Ovary (tissue), 10 donors: ENCODE measurements at places on chromosomes 16 and 17. TPM values are rescaled to one million over a fixed set of nuclear protein-coding genes. Genes with fewer than 3 reads are reported as not detected.

- no peak for DNase-seq
Observed at GRCh38 chr17:5794881-5795506, 210.7 kb upstream of the NLRP1 start.

GRCh38 chr16:49635591-49636581 lies 220.0 kb downstream of the ZNF423 start:
- DNase-seq = no peak

- DNase-seq = no peak
Observed at GRCh38 chr16:58366247-58367031, 25.8 kb upstream of the GINS3 start.

DNA sequence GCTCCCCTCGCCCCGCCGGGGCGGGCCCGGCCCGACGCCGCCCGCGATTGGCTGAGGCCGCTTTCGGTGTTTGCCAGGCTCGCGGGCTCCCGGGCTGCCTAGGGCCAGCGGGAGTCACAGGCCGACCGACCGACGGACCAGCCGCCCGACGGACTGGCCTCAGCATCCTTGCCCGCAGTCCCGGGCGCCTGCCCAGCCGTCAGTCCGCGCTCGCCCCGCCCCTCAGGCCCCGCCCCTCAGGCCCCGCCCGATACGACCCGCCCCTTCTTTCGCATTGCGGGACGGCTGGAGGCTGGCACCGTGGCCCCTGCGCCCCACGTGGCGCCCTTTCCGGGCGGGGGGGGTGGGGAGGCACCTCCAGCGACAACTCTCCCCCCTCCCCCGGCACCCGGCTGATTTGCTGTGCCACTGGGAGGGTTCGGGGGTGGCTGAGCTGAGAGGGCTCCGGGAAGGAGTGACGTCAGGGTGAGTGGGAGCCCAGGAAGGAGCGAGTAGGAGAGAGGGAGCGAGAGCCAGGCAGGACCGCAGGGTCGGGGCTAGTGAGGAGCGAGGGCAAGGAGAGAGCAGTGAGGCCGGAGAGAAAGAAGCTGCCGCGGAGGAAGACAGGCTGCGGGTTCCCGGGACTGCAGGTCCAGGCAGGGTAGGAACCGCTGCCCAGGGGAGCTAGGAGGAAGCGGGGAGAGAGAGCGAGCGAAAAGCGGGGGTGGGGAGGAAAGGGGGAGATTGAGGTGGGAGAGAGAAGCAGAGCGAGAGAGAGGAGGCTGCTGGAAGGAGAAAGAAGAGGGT lies at the start of gene ASPHD1:
ASPHD1 (plus strand) TSS at position 387 of the 786 bp plus-strand sequence. CDS start 484 bp downstream, outside the sequence.
- DNase-seq = peak; percentile 77

DNA sequence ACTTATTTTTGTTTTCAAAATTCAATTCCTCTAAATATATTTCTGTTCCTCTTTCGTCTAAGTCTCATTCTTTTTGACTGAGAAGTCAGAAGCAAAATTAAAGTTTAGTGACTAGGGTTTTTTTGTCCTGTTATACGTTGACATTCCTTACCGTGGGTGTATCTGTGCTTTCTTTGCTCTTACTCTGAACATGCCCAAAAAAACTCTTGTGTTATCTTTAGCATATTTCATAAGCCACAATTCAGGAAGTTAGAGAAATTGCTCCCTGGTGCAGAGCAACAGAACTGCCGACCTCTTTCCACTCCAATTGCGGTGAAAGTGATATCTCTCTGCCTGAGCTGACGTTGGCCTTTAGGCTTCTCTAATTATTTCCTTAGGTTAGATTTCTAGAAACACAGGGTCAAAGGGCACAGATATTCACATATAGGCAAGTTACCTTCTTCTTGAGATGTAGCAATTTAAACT lies 65.7 kb downstream of the CENPV start:
- DNase-seq = no peak

DNA sequence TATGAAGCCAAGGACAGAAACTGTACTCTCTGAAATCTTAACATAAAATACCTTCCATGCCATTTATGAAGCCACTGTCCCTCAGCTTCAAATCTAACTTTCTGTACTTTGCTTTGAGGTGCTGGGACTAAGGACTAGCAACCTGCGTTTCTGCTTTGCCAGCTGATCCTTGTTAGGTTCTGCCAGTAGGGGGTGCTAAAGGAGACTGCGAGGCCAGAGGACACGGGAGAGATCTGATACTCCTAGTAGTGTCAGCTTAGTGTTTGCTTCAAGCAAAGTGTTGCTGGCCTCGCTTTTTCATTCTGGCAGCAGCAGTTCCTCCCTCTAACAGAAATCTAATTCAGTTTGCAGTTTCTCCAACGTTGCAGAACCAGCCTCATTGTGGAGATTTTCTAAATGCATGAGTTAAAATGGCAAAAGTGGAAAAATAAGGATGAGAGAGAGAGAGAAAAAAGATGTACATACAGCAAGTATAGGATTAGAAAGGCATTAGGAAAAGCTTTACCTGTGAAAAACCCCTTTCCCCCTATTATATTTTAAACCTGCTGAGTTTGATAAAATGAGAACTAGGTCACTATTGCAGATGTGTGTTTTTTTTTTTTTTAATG lies 297.5 kb downstream of the CA10 start:
- no peak for DNase-seq

- no peak for DNase-seq
Observed at GRCh38 chr16:64478252-64478906, 643.5 kb downstream of the CDH11 start.

- no peak for DNase-seq
Observed at GRCh38 chr16:31141489-31142108, 6.1 kb upstream of the PRSS8 start.

GRCh38 chr16:65833171-65833871 lies 533.2 kb upstream of the CDH5 start:
- no peak for DNase-seq

GRCh38 chr17:78117027-78117981 lies 11.3 kb downstream of the TMC6 start:
- DNase-seq = no peak

DNA sequence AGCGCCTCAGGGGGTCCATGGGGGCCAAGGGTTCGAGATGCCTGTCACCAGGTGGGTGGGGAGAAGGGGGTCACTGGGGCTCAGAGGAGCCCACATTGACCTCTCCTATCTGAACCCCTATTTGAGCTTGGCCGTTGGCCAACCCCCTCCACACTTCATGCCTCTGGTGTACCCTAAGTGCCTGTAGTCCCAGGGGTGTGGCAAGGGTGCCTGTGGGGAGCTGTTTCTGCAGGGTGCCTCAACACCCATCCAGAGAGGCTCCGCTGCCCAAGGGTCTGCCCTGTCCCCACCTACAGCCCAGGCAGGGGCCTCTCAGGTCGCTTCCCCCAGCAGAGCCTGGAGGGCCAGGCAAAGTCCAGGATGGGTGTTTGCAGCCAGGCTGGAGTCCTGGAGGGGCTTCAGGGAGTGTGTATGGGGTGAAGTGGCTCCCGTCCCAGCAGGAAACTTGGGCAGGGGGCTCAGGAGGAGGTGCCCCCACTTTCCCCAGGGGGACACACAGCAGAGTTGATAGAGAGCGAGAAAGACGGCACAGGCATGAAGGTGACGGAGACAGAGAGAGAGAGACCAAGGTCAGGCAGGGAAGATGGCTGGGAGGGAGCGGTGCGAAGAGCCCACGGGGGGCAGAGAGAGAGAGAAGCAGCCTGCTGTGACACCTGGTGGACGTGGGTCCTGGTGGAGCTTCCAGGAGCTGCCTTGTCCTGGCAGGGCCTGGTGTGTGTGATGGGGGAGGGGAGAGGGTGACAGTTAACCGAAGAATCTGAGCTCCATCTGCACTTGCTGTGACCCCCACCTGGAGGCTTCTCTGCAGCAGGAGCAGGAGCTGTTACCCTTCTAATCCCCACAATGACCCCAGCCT lies at the start of gene SEPTIN12:
SEPTIN12 (minus strand) TSS at position 719 of the 856 bp plus-strand sequence; CDS start at position 19, 700 bp downstream.
- no peak for DNase-seq

DNA sequence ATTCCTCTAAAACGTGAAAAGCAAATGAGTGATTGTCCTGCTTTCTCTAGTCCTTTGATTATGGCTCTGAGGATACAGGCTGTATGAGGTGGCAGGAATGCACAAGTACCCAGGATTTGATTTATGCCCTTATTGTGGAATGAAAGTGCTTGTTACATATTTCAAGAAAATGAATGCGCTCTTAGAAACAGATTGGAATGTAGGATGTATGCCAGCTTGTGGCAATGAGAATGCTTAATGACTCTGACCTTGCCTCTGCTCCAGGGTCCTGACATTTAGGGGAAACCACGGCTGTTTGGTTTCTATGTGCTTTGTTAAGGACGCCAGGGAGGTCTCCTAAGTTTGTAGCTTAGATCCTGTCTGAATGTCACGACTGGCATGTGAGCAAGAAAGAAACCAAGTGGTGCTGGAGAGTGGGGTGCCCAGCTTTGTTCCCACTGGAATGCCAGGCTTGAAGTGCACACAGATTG lies 22.0 kb downstream of the PRCD start:
- DNase-seq = no peak

DNA sequence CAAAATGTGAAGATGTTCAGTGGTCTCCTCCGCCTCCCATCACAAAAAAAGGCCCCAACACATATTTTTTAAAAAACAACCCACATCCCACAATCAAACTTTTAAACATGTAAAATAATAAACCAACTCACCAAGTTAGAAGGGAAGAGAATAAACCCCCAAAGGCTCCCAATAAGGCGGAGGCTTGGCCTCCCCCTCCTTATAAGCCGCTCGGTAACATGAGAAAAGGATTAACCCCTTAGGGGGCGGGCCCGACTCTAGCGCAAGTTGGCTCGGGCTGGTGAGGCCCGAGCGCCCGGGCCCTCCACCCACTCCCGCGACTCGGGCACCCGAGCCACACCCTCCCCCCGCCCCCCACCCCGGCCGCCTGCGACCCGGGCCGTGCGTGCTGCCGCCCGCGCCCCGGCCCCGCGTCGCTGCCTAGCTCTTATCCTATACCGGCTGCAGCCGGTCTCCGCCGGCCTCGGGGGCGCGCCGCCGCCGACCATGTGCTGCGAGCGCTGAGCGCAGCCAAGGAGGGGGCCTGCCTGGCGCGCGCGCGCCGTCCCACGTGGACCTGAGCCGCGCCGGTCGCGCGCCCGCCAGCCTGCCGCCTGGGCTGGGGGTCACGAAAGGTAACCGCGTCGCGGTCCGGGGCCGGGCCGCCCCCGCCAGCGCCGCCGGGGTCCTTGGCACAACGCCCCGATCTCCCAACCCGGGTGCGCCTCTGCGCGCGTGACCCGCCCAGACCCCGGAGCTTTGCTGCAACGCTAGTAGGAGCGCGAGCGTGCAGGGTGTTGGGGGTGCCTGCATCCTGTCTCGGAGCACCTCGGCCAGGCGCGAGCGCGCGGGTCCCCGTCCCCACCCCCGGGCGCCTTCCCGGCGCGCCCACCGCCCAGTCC lies at the start of the genes ARSG and SLC16A6:
ARSG (plus strand) TSS at position 541 of the 881 bp plus-strand sequence. CDS start 15,999 bp downstream, outside the sequence.
SLC16A6 (minus strand) TSS at position 173 of the 881 bp plus-strand sequence. CDS start 12,807 bp downstream, outside the sequence.
- DNase-seq = peak; percentile 77

- peak; percentile 80 for DNase-seq
Observed at GRCh38 chr16:49858200-49859124, 2.5 kb upstream of the ZNF423 start.

- DNase-seq = no peak
Observed at GRCh38 chr17:74761931-74762330, 13.5 kb downstream of the NHERF1 start.

DNA sequence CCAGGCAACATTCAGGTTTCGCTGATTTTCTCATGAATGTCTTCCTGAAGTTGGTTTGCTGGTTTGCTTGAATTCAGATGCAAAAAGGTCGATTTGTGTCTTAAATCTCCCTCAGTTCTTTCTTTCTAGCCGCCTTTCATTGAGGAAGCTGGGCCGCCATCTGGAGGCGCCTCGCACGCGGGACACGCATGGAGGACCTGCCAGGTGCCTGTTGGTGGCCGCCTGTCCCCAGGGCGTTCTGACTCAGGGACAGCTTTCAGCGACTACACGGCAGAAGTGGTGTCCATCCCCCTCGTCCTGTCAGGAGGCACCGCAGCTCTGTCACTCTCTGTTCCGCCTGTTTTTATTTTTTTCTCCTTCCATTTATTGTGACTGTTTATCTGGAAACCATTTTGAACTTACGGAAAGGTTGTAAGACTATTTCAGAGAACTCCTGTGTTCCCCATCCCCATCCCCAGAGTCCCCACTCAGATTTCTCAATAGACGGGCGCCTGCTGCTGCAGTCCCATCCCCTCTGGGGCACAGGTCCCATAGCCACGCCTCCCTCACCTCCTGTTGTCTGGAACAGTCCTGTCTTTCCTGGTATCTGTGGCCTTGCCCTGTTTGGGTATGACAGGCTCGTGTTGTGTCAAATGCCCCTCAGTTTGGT lies 33.2 kb downstream of the COX4I1 start:
- no peak for DNase-seq

DNA sequence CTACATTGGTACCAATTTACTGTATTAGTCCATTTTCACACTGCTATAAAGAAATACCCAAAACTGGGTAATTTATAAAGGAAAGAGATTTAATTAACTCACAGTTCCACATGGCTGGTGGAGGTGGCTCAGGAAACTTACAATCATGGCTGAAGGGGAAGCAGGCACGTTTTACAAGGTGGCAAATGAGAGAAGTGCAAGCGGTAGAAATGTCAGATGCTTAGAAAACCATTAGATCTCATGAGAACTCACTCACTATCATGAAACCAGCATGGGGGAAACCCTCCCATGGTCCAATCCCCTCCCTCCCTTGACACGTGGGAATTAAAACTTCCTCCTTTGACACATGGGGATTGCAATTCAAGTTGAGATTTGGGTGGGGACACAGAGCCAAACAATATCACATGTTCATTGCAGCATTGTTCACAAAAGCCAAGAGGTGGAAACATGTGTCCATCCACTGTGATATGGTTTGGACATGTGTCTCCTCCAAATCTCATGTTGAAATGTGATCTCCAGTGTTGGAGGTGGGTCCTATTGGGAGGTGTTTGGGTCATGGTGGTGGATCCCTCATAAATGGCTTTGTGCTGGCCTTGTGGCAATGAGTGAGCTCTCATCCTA lies 3.1 kb upstream of the SPACA3 start:
- no peak for DNase-seq

- DNase-seq = peak; percentile 38
Observed at GRCh38 chr16:27748868-27749546, 199.1 kb downstream of the KATNIP start.

- DNase-seq = no peak
Observed at GRCh38 chr16:46607529-46607928, 13.7 kb downstream of the SHCBP1 start.

The TMC8 gene
- polyA plus RNA-seq = 0.94 TPM

The SLC9A5 gene
- polyA plus RNA-seq = 1.1 TPM

The ANKFN1 gene
- 0.02 TPM for polyA plus RNA-seq

The RTN4RL1 gene
- 0.30 TPM for polyA plus RNA-seq

The PDIA2 gene
- 0.04 TPM for polyA plus RNA-seq

The EPN2 gene
- 54.8 TPM for polyA plus RNA-seq

The SCNN1G gene
- polyA plus RNA-seq = 0.02 TPM

The GPR142 gene
- 0.05 TPM for polyA plus RNA-seq

The TP53TG3B gene
- not detected for polyA plus RNA-seq

The DYNLRB2 gene
- polyA plus RNA-seq = 1.9 TPM
